Stimulated activated CD8-positive, alpha-beta memory T cell treated with anti-CD3 and anti-CD28 coated beads, Interleukin-12 subunit alpha, Interleukin-12 subunit beta, amount 100 ng/mL, for 1 hour (primary cell): ENCODE measurements at places on chromosomes 1 and 21.
A peak's percentile ranks its signal among the peaks of the same experiment; 100 is the strongest.

- no peak for DNase-seq
These were observed 375.9 kb upstream of the ADGRL2 start for GRCh38 chr1:81424816-81425215.

- no peak for DNase-seq
These were observed 256.9 kb upstream of the DUSP10 start for GRCh38 chr1:221998781-221999180.

GRCh38 chr1:107009281-107009680 is 47.2 kb upstream of the PRMT6 start:
- no peak for DNase-seq

GRCh38 chr1:13732971-13733667 is 33.1 kb downstream of the PRDM2 start:
- DNase-seq = peak; percentile 19

DNA sequence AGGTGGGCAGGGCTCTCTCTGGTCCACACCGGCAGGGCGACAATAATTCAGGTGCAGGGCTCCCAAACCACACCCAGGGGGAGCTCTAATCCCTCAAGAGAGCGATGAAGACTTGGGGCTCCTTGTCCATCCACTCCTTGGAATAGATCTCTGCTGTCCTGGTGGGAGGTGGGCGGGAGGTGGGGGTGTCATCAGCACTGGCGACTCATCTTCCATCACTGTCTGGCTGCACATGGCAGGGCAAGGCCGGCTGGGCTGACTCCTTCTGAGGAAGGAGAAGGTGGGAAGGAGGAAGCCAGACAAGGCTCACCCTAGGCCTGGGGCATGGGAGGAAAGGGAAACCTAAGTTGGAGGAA is 29.3 kb downstream of the TNNT2 start:
- no peak for DNase-seq

DNA sequence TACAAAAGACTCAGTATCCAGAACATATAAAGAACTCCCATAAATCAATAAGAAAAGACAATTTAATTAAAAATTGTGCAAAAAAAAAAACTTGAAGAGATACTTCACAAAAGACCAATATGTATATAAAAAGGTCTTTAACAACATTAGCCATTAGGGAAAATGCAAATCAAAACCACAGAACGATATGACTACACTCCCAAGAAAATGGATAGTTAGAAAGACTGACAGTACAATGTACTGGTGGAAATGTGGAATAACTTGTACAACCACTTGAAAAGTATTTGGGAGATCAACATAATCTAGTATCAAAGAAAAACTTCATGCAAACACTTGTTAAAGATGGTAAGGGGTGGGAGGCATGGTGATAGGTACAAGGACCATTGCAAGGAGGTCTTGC is 3.9 kb upstream of the CLCA1 start:
- DNase-seq = no peak

GRCh38 chr1:219573960-219574359 is 38.9 kb downstream of the ZC3H11B start:
- no peak for DNase-seq

DNA sequence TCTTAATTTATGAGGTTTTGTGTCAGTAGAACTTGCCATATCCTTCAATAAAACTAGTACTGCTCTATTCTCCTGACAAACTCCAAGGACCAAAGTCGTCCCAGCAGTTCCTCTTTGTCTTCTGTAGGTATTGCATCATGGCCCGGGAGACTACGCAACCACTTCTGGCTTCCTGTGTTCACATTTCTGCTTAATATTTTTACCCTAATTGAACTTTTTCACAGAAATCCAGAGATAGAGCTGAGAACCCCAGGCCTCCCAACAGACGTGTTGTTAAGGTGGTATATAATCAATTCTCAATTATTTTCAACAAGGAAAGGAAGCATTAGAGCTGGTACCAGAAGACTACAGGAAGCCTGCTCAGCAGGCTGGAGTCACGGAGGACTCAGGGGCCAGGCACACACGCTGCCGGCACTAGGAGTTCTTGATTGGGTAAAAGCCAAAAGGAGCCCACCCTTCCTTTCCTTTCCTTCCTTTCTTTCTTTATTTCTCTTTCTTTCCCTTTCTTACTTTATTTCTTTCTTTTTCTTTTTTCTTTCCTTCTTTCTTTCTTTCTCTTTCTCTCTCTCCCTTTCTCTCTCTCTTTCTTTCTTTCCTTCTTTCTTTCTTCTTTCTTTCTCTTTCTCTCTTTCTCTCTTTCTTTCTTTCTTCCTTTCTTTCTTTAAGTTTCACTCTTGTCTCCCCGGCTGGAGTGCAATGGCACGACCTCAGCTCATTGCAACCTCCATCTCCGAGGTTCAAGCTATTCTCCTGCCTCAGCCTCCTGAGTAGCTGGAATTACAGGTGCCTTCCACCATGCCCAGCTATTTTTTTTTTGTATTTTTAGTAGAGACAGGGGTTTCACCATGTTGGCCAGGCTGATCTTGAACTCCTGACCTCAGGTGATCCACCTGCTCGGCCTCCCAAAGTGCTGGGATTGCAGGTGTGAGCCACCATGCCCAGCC is 173.7 kb downstream of the ZBTB18 start:
- DNase-seq = no peak

DNA sequence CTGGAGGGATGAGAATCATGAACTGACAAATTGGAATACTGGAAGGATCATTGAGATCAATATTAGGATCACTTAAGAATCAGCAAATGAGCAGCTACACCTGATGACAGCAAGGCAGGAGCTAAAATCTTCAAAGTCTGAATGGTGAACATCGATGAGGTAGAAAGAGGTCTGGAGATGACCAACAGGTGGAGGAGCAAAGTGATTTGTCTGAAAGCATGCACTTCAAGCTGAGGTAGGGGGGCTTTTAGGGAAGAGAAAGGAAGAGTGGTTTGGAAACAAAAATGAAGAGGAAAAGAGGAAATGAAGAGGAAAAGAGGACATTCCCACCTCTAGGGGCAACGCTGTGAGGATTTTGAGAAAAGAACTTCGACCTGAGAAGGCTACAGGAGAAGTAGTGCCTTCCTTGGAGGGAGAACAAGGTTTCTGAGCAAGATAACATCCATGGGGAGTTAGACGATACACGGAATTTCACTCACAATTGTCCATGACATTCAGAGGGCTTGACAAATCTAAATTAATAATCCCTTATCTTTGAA is 79.0 kb downstream of the APP start:
- no peak for DNase-seq

GRCh38 chr1:184407816-184408510 is 21.1 kb downstream of the C1orf21 start:
- DNase-seq = no peak

DNA sequence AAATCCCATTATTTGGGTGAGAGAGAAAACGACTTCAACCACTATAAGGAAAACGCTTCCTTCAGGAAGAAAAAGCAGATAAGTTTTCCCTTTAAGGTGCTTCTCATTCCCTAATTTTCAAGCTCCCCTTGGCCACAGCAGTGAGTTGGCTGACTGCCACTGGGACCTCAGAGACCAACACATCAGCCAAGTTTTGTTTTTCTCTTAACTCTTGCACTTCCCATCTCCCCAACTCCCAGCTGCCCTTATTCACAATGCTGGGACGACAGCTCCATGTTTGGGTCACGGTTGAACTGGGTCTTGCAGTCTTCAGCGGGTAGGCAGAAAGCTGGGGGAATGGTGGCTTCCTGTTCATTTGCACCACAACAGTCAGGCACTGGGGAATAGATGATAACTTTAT is 18.9 kb downstream of the SGIP1 start:
- no peak for DNase-seq

- DNase-seq = no peak
These were observed at the start of gene TNFRSF25 for GRCh38 chr1:6466023-6466422. TNFRSF25 (minus strand) TSS chr1:6466173; CDS start chr1:6466107, 66 bp downstream.

- no peak for DNase-seq
These were observed 9.3 kb downstream of the TMEM39B start for GRCh38 chr1:32082022-32082421.

GRCh38 chr1:83796409-83796808 is 202.5 kb downstream of the TTLL7 start:
- no peak for DNase-seq

DNA sequence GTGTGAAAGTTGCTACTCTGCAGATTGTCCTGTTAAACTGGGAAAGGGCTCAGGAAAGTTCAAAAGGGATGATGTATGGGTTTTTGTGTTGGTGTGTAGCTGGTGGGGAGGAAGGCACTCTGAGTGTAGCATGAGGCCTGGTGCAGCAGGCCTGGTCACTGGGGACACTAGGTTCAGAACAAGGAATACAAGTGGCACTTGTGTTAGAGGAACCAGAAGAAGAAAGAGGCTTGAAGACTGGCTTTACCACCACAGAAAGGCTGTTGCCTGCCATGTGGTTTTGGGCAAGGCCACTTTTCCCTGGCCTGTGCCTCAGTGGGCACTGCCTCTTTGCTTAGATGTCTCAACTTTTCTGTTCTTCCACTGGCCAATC is 122.8 kb downstream of the NOS1AP start:
- DNase-seq = no peak

- DNase-seq = no peak
These were observed 8.7 kb upstream of the SNAPIN start for GRCh38 chr1:153649863-153650235.

DNA sequence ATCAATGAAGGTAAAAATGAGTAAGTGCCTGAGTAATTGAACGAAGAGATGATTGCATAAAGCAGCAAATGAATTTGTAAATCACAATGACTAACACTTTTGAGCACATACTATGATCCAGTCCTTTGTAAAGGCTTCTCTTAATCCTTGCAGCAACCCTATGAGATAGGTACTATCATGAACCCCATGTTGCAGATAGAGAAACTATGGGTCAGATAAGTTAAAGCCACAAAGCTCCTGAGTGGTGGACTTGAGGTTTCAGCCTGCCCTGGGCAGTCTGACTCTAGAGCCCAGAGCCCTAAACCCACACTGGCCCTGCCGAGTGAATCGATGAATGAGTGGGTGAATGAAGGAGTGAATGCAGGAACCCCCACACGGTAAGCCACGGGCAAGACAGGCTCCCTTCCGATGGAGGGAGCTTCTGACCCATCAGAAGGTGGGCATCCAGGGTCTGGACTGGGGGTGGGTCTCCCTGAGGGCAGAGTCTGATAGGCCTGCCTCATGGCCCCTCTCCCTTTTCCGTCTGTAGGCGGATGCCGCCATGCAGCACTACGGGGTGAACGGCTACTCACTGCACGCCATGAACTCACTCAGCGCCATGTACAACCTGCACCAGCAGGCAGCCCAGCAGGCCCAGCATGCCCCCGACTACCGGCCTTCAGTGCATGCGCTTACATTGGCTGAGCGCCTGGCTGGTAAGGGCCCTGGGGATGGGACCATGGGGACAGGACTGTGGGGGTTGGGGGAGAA is 17.0 kb downstream of the DMBX1 start:
- no peak for DNase-seq

GRCh38 chr1:112309499-112309898 is 86.5 kb upstream of the CTTNBP2NL start:
- no peak for DNase-seq

DNA sequence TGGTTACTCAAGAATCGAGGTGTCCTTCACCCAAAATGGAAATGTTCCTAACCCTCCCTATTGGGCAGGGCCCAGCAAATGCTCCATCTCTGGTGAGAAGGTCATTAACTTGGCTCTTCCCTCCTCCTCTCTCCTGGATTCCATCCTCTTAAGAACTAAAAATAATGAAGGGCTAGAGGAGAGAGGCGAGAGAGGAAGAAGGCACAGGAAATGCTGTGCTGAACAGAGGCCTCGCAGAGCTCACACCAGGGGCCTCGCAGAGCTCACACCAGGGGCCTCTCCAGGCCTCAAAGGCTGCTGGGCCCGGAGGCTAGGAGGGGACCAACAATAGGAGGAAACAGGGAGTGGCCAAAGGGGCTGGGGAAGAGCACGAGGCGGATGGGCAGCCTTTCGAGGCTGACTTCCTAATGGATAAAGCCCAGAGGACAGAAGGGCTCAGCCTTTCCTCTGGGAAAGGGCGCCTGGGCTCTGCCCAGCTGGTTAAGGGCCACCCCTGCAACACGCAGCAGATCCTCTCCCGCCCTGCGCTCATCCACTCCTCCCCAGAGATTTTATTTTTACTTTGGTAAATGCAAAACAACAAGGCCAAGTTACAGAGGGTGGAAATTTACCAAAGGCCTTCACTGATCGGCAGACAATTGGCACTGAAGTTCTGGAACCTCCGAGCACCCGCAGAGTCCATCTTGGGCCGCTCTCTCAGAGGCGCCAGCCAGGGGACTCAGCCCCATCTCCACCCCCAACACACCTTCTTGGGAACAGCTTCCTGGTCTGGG is 78.5 kb downstream of the ITPKB start:
- DNase-seq = no peak

DNA sequence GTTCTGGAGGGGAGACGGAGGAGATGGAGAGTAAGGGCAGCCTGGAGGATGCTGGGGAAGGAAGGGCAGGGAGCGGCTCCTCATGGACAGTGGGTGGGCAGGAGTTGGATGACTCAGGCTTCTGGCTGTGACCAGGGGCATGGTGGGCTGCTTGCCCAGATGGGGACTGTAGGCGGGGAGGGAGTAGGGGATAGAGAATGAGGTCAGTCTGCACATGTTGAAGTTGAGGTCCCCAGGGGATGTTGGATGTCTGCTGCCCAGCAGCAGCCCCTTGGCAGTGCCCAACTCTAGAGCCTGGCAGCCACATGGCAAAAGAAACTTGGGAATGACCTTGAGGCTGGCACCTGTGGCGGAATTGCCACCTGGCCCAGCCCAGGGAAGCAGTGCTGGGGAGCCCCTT is 6.4 kb downstream of the SELENON start:
- DNase-seq = no peak

- no peak for DNase-seq
These were observed 109.2 kb downstream of the TTLL7 start for GRCh38 chr1:83889707-83890106.

GRCh38 chr1:219271818-219272535 is 98.3 kb downstream of the LYPLAL1 start:
- no peak for DNase-seq

- DNase-seq = no peak
These were observed 1.9 kb upstream of the KCNA10 start for GRCh38 chr1:110520827-110521226.

- peak; percentile 5 for DNase-seq
These were observed 122.0 kb downstream of the LMO4 start for GRCh38 chr1:87450615-87451209.

- DNase-seq = no peak
These were observed 39.6 kb upstream of the KANK4 start for GRCh38 chr1:62358665-62359373.

DNA sequence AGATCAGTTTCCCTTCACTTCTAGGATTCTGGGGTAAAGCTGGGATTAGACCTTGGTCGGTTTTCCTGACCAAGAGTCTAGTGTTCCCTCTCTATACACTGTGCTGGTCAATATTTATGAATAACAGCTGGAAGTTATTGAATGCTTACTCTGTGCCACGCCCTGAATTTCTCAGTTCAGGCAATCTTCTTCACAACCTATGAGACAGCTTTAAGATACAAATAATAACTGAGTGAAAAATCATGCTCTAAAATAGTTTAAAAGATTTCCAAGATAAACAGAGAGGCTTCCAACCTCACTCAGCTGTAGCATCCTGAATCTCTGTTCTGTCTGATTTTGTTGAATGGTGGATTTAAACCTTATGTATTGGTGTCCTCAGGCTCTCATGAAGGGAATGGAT is 72.2 kb downstream of the GNG12 start:
- no peak for DNase-seq
